ENCODE measurements at places on chromosomes 16 and 17.

DNA sequence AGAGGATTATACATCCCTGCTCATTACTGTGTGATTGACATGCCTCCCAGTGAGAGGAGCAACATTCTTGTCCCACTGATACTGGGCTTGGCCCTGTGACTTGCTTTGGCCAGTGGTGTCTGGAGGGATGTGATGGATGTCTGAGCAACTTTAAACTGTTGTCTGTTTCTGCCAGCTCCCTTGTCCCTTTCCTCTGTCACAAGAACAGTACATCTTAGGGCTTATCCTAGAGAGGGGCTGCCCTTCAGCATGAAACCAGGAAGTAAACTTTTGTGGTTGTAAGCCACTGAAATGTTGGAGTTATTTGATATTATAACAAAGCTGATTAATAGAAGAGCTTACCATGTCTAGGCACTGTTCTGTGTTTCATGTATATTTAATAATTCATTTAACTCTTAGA is 82.9 kb upstream of the GPRC5B start:
- peak; percentile 48 for DNase-seq

DNA sequence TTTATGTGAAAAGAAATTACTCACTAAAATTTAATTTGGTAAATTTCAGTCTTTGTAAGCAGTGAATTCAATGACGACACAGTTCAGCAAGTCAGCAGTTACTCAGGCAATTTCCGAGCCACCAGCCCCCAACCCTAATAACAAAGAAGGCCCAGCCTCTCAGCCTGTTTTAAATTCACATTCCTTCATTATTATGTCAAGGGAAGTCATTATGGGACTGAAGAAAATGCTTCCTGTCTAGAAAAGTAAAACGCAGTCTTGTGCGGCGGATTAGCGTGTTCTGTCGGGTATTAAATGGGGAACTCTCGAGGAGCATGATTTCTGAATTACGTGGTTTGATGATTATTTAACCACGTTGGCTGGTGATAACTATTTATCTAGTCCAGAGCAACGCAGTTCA is 177.6 kb downstream of the AIPL1 start:
- DNase-seq: no peak

- no peak for DNase-seq
These were observed 178.2 kb upstream of the CACNG3 start for GRCh38 chr16:24077966-24078365.

DNA sequence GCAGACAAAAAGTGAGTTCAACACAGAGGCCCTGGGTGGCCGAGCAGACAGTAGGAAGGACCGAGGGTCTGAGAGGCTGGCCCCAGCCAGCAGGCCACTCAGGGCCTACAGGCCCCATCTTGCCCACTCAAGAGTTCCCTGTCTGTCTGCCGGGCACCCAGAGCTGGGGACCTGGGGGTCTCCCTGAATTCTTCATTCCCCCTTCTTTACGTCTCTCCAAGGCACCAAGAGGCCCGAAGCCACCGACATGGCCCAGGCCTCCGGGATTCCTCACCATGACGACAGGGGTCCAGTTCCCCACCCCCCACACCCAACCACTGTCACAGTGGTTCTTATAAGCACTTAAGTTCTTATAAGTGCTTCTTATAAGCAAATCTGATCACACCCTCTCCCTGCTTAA is 49.2 kb downstream of the NOS2 start:
- DNase-seq: no peak

- no peak for DNase-seq
These were observed 97.3 kb upstream of the CHMP6 start for GRCh38 chr17:80894439-80894721.

GRCh38 chr17:47278561-47278960 is 24.9 kb downstream of the ITGB3 start:
- no peak for DNase-seq

DNA sequence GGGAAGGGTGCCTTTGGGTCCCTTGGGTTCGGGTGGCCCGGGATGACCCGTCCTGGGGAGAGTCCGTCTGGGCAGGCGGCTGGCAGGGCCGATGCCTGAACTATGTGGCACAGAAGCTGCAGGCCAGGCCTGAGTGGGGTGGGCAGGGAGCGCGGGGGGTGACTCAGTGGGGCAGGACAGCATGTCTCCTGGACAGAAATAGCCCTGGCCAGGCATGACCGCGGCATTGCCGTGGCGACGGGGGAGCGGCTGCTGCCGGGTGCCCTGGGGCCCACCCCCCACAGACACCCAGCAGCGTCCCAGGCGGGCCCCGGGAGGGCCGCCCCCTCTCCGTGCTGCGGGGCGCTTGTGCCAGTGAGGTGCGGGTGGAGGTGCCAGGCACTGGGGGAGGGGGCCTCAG is 1.8 kb upstream of the C1QTNF8 start:
- no peak for DNase-seq

- DNase-seq: no peak
These were observed 16.7 kb downstream of the PGS1 start for GRCh38 chr17:78395155-78395554.

DNA sequence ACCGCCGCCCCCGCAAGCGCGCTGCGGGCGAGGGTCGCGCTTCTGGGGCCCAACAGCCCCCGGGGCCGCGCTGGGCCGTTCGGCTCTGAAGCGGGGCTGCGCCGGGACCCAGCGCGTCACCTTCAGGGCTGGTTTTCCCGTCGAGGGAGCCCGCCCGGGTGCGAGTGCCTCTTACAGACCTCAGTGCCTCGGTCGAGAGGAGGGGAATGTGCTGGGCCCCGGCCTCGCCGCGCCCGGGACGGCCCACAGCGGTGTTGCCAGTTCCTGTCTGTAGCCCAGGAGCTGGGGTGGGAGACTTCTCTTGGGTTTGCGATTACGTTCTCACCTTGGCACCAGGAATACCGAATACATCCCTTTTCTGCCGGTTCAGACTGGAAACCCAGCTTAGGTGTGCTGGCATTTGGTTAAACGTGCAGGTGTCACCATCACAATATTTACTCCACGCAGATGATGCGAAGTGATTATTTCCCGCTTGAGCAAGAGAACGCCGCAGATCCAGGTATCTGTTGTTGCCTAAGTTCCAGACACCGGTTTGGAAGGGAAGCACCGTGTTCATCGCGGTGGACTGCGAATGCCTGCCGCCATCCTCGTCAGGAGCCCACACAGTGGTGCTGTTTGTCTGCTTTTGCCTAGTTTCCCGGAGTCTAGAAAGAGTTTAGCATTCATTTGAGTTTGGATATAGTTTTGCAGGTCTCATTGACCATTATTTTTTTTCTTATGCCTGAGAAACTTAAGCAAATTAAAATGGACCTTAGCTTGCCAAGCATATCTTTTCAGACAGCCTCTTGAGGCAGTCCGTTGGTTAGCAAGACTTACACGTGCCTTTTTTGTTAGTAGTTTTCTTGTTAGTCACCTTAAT is 914 bp downstream of the MAP1LC3B start:
- no peak for DNase-seq

- DNase-seq: no peak
These were observed 183.2 kb downstream of the C16orf78 start for GRCh38 chr16:49556606-49557446.

GRCh38 chr16:89737341-89738071 is 16.2 kb downstream of the ZNF276 start:
- DNase-seq: no peak

DNA sequence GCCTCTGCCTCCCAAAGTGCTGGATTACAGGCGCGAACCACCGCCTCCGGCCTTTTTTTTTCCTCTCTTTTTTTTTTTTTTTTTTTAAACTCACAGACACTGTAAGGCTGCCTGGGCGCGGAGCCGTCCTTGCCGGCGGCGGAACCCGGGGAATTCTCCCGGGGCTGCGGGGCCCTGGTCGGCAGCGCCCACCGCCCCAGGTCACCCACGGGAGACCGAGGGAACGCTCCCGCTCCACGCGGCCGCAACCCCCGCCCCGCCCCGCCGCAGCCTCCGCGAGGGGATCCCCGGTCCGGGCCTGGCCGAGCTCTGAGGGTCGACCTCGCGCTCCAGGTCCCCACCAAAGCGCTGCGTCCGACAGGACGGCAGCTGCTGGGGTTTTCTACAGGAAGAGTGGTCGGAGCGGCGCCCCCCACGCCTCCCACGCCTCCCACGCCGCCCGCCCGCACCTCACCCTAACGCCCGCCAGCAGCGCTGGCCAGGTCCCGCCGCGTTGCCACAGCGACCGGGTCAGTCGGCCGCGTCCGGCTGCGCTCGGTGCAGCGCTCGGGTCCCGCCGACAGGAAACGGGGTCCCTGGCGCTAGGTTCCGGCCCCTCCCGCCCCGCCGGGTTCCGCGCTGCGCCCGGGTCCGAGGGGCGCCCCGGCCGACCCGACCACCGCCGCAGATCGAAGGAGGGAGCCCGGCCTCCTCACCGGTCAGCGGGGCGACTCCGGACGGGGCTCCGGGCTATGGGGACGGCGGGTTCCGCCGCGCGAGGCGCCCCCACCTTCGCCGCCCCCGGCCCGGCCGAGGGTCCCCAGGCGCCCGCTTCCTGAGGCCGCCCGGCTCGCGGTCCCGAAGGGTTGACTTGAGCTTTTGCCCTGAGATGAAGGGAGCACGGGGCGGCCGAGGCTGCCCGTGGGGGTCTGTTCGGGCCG is at the start of gene CCDC57:
Gene CCDC57 (minus strand): TSS at position 512 of the 920 bp plus-strand sequence. CDS start 10,898 bp downstream, outside the sequence.
- peak; percentile 41 for DNase-seq

GRCh38 chr17:28714281-28714680 is 2.6 kb upstream of the PROCA1 start:
- DNase-seq: no peak

- no peak for DNase-seq
These were observed 44.2 kb downstream of the LYRM9 start for GRCh38 chr17:27848931-27849330.

DNA sequence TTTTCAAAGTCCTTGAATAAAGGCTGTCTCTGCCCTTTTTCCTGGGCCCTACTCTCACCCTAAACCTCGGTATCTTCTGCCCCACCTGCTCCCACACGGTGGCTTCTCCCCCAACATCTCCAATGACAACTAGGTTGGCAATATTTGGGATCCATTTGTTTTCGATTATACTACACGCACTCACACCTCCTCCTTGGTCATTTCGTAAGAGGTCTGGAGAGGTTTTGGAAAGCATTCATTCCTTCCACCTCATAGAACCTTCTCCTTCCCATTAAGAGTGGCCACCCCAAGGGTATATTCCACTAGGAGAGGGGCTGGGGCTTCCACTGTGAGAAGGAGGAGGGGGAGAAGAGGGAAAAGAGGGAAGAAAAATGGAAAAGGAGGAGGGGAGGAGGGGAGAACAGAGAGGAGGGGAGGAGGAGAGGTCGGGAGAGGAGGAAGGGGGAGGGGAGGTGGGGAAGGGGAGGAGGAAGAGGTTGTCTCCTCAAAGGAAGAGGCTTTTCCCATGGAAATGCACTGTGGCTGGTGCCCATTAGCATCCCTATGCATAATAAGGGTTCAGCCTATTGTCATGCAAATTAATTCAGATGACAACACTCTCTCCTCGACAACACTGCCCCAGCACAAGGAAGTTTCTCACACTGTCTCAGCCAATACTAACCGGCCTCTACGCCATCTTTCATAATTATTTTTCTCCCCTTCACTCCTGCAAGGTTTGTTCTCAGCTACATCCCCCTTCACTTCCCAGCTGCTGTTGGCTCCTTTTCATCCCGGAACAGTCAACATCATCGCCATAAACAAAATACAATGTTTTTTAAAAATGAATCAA is 30.0 kb downstream of the SOX9 start:
- DNase-seq: no peak

Data from GF-D8 (cell line).